ENCODE measurements at places on chromosomes 4 and X.

GRCh38 chr4:153765894-153766293 lies 6.1 kb upstream of the RNF175 start:
- DNase-seq: no peak

DNA sequence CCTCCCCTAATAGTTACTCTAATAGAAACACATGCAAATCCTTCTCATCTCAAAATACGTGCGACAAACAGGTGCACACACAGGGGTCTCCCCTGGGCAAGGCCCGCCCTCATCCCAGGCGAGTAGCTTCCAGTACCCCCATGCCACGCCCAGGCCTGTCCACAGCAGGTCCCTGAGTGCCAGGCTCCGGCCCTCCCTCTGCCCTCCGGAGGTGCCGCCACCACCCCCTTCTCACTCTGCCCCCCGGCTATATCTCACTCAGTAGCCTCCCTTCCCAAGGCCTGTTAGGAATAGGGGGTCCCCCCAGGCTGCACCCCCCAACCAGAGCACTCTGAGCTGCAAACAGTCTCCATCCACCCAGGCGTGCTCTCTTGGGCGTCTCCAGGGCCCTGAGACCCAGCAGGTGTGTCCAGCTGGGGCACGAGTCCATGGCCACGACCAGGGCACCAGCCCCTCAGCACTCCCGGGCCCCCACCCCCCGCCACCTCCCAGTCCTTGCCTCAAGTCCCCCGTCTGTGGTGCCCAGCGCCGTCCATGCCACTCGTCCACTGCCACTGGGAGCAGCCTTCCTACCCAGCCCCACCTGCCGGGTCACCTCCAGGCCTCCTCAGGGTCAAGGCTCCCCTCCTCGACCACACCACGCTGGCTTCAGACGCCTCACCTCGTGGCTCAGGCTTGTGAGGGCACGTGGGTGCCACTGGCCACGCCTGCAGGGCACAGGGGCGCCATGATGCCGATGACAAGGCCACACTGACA lies 41.7 kb downstream of the FAM53A start:
- no peak for DNase-seq

DNA sequence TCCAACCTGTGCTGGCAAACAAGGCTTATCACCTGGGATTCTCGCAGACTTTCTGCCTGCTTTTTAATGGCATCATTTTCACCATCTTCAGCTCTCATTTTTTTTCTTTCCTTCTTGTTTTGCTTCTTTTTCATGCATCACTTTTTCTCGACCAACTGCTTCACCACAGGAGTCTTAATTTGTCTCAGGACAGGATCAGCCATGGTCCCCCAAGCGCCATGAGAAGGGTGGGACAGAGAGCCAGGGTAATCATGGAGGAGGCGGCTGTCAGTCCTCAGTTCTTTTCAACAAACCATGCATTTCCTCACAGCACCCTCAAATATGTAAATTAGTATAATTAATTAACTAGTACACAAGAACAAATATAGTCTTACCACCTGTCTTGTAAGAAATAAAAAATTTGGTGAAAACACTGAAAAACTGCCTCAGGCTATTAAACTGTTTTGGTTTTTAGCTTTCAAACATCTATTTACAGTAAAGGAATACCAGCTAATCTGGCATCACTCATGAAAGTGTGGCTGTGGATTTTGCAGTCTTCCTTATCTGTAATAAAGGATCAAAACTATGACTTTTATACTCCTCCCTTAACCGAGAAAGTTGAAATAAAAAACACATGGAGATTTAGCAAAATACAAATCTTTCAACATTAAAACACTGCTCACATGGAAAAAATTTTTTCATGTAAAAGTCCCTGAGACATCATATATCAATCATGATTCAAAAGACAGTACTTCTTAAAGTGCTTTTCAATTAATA lies 19.1 kb downstream of the EIF4E start:
- DNase-seq: no peak

- no peak for DNase-seq
Measured at GRCh38 chr4:119151161-119151560, 15.5 kb downstream of the MYOZ2 start.

DNA sequence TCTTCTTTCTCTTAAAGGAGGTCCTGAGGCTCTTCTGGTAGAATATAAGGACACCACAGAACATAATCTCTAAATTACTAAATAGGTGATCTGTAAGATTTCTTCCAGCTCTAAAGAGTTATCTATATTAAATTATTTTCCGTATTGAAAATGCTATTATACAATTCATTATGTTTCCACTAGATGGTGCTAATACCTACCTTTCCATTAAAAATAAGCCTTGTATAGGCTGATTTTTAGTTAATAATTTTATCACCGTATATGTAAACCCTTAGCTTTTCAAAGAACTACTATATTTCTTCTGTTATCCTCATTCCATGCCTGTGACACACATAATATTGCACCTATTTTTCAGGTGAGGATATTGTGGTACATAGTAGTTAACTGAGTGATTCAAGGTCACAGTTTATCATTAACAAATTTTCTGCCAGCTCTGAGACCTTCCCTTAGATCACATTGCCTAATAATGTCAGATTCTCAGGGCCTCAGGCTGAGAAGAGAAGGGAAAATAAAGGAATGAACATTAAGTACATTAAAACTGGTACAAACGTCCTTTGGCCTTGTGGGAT lies 138.8 kb downstream of the TEX11 start:
- peak; percentile 5 for DNase-seq

DNA sequence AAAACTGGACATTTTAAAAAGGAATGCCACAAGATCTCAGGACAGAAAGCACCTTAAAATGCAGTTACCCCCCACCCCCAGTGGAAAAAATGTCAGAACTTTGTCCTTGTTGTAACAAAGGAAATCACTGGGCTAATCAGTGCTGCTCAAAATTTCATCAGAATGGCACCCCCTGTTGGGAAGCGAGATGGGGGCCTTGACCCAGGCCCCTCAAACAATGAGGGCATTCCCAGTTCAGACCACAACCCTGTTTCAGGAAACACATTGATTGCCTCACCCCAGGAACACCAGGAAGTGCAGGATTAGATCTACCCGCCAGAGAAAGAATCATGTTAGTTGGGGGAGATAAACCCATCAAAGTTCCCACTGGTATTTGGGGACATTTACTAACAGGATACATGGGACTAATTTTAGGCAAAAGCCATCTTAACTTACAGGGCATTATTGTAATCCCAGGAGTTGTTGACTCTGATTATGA lies 16.4 kb downstream of the SPIN2B start:
- DNase-seq: no peak

DNA sequence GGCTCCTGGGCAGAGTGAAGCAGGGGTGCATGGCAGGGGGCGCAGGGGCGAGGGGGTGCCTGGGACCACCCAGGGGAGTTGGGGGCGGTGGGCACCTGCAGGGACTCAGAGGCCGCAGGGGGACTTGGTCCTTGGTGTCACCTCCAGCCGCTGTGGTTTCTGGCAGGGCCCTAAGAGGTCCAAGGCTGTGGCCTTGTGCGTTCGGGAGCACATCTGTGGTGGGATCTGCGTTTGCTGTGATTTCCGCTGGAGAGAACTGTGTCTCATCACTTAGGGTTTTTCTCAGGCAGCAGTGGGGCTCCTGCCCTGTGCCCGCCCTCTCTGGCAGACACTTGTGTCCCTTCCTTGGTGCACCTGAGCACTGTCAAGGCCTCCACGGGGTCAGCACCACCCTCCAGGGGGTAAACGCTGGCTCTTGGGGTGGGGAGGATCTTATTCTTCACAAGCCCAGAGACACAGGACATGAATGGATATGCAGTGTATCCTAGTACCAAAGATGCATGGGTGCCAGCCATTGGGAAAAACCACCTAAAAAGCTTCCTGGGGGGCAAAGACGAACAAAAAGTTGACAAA lies 66.5 kb downstream of the ACOX3 start:
- DNase-seq: no peak

DNA sequence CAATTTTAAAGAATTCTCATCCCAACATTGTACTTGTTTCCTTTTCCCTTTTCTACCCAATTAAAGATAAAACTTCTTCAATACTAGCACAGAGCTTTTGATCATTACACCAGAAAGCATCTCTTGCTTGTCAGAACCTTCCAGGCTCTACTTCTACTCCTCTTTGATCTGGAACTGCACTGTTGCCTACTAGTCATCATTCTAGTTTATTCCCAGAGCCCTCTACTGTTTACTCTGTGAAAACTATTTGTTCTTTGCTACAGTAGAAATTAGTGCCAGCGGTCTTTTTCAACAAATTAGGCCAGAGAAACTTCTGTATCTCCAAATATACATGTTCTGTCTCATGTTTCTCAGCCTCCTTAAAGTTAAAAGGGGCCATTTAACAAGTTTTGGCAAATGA lies 46.8 kb upstream of the TMPRSS11F start:
- no peak for DNase-seq

DNA sequence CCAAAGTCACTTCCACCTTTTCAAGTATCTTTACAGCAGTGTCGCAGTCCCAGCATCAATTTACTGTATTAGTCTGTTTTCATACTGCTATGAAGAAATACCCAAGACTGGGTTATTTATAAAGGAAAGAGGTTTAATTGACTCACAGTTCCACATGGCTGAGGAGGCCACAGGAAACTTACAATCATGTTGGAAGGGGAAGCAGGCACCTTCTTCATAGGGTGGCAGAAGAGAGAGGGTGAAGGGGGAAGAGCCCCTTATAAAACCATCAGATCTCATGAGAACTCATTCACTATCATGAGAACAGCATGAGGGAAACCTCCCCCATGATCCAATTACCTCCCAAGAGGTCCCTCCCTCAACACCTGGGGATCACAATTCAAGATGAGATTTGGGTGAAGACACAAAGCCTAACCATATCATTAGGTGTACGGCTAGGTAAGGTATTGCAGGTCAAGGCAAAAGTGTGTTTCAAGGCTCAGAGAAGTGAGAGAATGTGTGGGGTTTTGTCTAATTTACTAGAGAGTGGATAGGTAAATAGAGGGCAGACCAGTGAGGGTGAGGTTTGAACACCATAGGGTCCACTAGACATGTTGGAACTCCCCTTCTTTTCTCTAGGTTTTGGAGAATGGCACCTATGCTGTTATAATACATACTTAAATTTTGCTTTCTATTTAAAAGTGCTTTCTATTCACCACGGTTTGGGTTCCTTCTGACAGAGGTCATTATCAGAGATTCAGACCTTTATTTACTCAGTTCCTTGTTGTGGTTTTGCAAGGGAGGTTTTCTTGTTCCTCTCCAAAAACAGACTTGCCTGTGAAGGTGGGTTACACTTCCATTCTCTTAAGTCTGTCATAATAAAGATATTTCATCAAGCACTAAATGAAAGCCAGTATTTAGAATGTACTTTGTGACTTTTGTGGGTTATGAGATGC lies 186.6 kb downstream of the CPEB2 start:
- no peak for DNase-seq

DNA sequence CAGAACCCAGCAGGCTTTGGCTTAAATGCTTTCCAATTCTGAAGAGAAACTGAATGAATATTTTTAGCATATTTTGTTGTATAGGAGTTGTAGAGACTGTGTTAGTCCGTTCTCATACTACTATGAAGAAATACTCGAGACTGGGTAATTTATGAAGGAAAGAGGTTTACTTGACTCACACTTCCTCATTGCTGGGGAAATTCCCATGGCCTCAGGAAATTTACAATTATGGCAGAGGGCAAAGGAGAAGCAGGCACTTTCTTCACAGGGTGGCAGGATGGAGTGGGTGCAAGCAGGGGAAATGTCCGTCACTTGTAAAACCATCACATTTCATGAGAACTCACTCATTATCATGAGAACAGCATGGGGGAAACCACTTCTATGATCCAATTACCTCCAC lies 291.7 kb downstream of the PACRGL start:
- DNase-seq: no peak

DNA sequence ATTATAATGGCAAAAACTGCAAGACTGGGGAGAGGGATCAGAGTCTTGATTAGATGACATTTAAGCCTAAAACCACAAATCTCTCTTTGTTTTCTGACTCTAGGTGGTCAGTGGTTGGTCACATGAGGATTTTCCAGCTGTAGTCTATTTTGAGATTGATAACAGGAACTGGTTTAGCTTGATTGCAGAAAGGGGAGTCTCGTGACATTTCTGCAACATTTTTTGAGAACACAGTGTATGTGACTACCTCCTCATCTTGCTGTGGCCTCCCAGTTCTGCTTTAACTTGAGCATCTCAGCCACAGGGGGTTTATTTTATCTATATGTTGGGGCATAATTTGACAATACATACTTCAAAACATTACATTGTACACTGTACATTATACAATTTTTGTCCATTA lies 726.4 kb upstream of the MAGEB2 start:
- DNase-seq: no peak

- no peak for DNase-seq
Measured at GRCh38 chr4:35106091-35106734, 1138.1 kb downstream of the ARAP2 start.

DNA sequence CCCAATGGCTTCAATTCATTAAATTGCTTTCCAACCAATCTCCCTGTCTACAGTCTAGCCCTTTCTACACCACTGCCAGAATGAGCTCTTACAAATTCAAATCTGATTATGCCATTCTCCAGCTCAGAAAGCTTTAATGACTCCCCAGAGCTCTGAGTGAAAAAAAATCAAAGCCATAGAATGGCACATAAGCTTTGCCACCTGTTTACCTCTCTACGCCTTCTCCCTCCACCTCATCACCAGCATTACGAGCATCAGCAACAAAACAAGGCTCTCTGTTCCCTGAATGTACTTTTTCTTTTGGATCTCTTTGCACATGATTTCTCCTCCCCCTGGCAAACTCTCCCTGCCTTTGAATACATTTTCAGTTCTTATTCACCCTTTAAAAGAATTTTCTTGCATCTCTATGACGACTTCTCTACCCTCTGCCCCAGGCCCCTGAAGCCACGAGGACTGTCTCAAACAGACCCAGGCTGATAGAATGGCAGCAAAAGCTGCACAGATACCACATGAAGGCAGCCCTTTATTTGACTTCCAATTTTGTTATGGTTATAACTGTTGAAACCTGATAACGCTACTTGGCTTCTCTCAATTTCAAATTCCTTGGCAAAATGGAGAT lies 516.0 kb downstream of the PCDH7 start:
- DNase-seq: no peak

DNA sequence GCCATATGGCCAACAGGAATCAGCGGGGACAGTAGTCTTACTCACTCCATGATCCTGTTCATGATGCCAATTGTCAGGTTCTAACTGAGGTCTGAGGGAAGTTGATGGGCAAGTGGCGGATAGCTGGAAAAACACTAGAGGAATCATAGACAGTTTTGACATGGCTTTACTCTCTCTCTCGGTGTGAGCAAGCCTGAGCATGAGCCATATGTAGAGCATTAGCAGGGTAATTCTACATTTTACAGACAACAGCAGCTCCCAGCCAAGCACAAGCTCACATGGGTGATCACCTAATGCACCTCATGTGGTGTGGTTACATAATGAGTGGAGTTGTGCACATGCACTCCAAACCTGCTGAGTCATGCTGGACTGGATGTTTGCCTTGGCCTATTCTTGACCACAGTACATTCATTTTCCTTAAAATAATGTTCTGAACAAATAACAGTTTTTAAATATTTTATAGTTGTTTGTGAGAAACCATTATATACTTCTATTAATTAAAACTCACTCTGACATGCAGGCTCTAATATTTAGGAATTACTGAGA lies 429.2 kb downstream of the GPAT3 start:
- peak; percentile 11 for DNase-seq
